LHCN-M2 (cell line): ENCODE measurements at places on chromosomes 13 and 19. TPM values are rescaled to one million over a fixed set of nuclear protein-coding genes. Genes with fewer than 3 reads are reported as not detected.

DNA sequence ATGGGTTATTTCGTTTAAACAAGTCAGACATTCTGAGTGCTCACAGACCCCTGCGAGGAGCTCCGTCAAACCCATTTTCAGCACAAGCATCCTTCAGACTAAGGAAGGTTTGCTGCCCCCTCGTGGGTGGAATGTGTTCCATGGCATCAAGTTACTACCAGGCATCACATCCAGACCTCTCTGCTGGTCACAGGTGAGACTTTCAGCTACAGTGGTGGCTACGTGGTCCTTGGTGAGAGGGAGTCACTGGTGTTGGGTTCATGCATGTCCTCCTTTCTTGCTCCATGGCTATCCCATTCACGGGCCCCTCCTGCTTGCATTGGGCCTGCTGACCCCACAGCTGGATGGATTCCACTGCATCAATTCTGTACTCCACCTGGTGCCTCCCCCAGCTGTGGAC lies 9.1 kb upstream of the LILRB5 start:
- peak; percentile 38 for DNase-seq

- no peak for DNase-seq
These were observed 151.6 kb downstream of the IER2 start for GRCh38 chr19:13301627-13302334.

GRCh38 chr19:2524840-2525723 lies 49.2 kb downstream of the GADD45B start:
- DNase-seq = peak; percentile 74

- peak; percentile 92 for DNase-seq
These were observed 195.7 kb downstream of the KLF12 start for GRCh38 chr13:73938372-73939070.

DNA sequence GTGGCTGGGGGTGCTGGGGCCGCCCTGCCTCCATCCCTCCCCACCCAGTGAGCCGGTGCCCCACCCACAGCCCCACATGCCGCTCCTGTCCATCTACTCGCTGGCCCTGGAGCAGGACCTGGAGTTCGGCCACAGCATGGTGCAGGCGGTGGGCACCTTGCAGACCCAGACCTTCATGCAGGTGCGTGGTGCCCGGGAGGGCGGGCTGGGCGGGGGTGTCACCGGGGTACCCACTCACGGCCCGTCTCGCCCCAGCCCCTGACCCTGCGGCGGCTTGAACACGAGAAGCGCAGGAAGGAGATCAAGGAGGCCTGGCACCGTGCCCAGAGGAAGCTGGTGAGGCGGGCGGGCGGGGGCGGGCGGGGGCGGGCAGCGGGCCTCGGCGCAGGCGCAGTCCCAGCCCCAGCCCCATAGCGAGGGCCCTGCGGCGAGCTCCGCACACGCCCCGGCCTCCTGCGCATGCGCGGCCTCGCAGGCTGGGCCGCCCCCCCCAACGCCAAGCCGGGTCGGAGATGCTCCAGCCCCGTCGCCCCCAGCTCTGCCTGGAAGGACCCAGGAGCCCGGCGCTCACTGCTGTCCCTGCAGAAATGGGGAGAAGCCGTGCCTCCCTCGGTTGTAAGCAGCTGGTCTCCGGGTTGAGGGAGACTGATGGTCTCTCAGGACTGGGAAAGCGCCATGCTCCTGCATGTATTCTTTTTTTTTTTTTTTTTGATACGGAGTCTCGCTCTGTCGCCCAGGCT lies 7.7 kb downstream of the ARHGAP45 start:
- no peak for DNase-seq

GRCh38 chr19:43789029-43789428 lies 8.3 kb upstream of the KCNN4 start:
- DNase-seq = peak; percentile 46

- peak; percentile 89 for DNase-seq
These were observed 11.8 kb downstream of the CCDC97 start for GRCh38 chr19:41321600-41322270.

- no peak for DNase-seq
These were observed 520 bp downstream of the LGALS4 start for GRCh38 chr19:38812009-38812840.

FOXA3 gene
- not detected in 2 replicates for total RNA-seq

DNA sequence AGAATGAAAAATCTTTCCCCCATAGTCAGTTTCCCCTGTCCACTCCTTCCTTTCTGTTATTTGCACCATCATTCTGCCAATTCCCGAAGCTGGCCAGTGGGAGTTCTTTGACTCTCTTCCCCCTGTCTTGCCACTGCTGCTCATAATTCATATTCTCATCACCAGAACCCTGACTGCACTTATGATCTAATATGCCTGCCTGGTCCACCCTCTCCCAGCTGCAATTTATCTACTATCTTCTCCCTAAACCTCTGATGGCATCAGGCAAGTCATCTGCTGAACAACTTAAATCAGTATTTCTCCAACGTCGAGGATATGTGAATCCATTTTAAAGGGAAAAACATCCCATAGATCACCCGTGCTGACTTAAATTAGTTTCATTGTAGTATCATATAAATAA lies 458.0 kb upstream of the GPC6 start:
- no peak for DNase-seq

DNA sequence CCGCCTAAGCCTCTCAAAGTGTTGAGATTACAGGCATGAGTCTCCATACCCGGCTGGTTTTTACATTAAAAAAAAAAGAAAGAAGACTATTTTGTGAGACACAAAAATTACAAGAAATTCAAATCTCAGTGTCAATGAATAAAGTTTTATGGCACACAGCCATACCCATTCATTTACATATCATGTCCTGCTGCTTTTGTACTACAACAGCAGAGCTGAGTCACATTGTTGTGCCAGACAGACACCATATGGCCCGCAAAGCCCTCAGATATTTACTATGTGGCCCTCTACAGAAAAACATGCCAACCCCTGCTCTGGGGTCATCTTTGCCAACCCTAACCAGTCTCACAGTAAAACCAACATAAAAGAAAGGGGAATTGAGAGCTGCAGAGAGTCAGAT lies 5.3 kb downstream of the SMIM7 start:
- peak; percentile 19 for DNase-seq

- DNase-seq = no peak
These were observed 16.3 kb downstream of the ELAVL1 start for GRCh38 chr19:7989071-7989575.

TUBB4A gene
- not detected in 2 replicates for total RNA-seq

DNA sequence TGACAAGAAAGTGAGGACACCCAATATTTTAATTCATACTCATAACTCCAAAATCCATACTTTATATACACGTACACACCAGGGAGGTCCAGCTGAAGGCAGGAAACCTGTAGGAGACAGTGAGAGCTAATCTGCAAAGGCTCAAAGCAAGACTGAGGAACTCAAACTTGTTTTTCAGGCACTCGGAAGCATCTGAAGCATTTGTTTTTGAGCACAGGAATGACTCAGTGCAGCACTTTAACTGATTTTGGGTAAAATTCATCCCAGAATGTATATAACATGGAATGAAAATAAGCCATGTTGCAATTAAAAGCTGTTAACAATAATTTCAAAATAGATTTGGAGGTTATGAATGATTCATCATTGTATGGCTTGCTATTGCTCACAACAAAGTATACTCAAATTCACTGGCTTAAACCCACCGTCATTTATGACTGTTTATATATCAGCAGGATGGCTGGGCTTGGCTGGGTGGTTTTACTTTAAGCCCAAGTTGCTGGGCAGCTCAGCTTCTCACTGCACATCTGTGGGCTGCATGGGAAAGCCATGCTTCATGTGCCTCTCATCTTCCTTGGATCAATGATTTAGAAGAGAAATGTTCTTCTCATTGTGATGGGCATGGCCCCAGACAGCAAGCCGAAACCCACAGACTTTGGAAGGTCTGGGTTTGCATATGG lies 177.0 kb downstream of the RFC3 start:
- no peak for DNase-seq

GARIN5B gene
- not detected in 2 replicates for total RNA-seq

ZNF813 gene
- total RNA-seq = 3.5 and 5.7 TPM in 2 replicates

CCDC97 gene
- 10.2 and 15.3 TPM in 2 replicates for total RNA-seq

- DNase-seq = no peak
These were observed 448.4 kb upstream of the SLC10A2 start for GRCh38 chr13:103514619-103515018.

DNA sequence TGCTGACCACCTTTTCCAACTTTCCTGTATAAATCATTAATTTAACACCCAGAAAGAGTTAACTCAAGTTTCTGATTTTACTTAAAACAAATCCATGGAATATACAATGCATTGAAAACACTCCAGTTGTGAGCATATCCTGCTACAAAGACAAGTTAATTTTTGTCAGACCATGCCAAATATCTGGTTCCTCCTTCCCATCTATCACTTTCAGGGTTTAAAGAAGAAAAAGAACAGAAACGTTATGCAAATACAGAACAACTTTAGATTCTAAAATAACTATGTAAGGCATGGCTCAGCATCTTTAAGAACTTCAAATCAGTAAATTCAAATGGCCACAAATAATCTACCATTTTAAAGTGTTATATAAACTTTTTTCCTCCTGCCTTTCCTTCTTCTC lies 14.9 kb downstream of the MRPS31 start:
- no peak for DNase-seq

NKPD1 gene
- 0.06 TPM in 1 of 2 replicates, not detected in the other for total RNA-seq

DNA sequence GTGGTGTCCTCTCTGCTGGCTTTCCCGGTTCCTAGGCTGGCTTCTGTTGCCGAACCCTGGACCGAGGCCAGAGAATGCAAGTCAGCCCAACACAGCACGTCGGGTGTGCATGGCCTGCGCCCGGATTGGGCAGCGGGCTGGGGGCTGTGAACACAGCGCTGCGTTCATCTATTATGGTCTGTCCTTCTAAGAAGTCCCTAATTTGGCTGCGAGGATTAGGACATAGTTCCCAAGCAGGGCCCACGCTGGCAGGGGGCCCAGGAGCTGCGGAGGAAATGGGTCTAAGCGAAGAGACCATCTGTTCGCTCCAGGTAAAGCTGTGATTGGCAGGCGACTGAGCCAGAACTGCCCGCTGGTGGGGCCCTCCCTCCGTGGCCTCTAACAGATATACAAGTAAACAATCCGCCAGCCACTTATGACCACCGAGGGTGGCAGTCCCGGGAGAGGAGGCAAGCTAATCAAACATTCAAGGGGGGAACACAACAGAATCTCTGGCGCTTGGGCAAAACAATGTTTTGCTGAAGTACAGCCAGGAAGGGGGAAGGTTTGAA lies 6.0 kb downstream of the SYCE2 start:
- no peak for DNase-seq

DNA sequence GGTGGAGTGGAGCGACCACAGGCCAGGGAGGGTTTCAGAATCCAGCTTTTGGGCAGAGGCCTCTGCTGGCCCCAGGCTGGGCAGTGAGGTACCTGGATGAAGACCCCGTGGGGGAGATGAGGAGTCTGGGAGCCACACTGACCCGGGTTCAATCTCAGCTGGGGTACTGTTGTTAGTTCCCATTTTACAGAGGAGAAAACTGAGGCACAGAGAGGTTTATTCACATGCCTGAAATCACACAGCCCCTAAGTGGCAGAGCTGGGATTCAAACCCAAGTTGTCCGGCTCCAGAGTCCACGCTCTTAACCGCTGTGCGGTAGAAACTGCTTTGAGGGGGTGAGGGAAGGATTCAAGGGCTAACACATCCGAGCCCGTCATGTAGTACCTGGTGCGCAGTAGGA lies 45.0 kb downstream of the MYH14 start:
- no peak for DNase-seq

ZNF208 gene
- 1.5 TPM in 1 of 2 replicates, not detected in the other for total RNA-seq

GRCh38 chr13:53054569-53054968 lies 26.0 kb downstream of the OLFM4 start:
- no peak for DNase-seq

COL4A1 gene
- 63.0 and 68.5 TPM in 2 replicates for total RNA-seq

CAMSAP3 gene
- not detected in 2 replicates for total RNA-seq

- DNase-seq = no peak
These were observed 14.2 kb upstream of the PRR19 start for GRCh38 chr19:42287827-42288107.

ATXN8OS gene
- total RNA-seq = not detected in 2 replicates

DNA sequence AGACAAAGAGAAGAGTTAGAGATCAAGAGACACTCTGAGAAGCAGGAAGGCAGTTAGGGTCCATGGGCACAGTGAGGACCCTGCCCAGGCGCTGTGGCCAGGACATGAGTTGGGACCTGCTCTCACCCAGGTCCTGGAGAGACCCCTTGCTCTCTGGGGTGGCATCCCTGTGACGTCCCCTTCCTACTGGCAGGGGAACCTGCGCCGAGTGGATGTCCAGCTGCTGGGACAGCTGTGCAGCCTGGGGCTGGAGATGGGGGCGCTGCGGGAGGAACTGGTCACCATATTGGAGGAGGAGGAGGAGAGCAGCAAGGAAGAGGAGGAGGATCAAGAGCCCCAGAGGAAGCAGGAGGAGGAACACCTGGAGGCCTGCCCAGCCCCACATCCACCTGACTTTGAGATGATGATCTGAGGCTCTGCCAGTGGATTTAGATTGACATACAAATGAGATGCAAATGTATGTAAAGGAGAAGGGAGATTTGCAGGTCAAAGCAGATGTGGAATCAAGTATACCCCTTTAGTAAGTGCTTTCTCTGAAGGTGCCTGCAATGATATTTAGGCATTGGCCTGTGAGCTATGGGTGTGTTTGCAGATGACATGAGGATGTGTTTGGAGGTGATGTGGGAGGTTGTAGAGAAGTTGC lies 978 bp downstream of the ERICH4 start:
- DNase-seq = no peak

DNA sequence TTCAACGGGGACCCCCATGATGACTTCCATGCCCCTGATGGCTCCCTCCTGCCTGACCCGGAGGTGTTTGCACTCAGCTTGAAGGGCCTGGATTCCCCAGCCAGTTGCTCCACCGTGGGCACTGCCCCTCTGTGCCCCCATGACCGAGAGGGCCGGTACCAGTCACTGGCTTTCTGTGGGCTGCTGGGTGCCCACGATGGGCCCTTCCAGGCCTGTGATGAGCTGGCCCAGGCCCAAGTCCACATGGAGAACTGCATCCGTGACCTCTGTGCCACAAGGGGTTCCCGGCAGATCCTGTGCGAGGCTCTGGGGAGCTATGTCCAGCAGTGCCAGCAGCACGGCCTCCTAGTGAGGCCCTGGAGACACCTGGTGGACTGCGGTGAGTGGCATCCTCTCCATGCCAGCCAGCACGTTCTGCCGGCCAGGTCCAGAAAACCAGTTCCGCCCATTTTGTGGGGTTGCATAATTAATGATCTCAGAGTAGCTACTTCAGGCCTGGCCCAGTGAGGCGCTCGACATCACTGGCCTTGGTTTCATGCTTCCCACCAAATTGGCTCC lies 34.9 kb upstream of the FXYD3 start:
- DNase-seq = no peak

PROZ gene
- total RNA-seq = not detected in 2 replicates

TEKTIP1 gene
- not detected in 2 replicates for total RNA-seq

ERICH6B gene
- total RNA-seq = not detected in 2 replicates

ZNF226 gene
- total RNA-seq = 22.4 and 24.7 TPM in 2 replicates

DNA sequence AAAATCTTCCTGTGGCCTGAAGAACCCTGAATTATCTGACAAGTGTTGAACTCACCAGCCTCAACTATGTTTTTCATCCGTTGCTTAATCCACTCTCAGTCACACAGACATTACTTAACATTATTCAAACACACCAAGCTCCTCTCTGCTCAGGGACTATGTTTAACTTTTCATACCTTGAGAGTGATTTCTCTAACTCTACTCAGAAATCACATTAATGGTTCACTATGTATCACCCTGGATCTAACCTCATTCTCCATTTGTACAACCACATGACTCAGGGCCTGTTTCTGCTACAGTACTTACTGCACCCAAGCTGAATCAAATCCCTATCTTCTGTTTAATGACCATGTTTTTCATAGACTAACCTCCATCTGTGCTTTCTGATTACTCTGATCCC lies 553.7 kb upstream of the PRR20A start:
- DNase-seq = no peak

SLC25A41 gene
- not detected in 2 replicates for total RNA-seq

- no peak for DNase-seq
These were observed 587 bp downstream of the S1PR4 start for GRCh38 chr19:3178973-3179738.

- DNase-seq = peak; percentile 44
These were observed 4.3 kb upstream of the POSTN start for GRCh38 chr13:37602733-37603381.
